ENCODE measurements at places on chromosomes 5 and 9.
A peak's percentile ranks its signal among the peaks of the same experiment; 100 is the strongest.

- peak; percentile 94 for DNase-seq
These were observed 196.8 kb downstream of the AUH start for GRCh38 chr9:91164724-91165520.

DNA sequence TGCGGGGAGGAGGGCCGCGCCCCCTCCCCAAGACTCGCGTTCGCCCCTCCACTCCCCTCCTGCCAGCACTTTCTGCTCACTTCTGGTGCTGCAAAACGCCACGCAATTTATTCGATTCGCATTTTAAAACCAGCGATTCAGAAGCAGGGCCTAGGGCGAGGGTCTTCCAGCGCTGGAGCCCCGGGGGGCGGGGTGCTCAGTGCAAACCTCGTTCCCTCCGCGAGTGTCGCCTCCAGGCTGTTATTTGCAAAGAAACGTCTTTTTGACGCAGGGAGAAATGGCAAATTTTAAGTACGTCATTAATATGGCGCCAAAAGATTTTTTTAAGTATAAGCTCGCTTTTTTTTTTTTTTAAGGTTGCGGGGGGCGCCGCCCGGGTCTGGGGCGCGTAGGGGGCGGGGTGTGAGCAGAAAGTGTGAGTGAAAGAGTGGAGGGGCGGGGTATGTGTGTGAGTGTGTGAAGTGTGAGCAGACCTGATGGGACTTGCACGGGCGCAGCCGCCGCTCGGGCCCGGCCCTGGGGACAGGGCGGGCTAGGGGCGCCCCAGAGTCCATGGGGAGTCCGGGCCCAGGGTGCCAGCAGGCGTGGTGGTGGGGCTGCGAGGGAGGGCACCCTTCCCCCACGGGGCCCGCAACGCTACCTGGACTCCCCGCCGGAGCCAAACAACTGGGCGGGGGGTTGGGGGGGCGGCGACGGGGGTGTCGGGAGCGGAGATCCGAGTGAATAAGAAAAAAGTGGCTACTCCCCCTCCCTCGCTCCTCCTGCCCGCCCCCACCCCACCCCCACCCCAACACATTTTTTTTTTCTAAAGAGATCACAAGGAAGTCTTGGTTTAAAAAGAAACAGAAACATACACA lies at the start of gene JADE2:
JADE2 (plus strand) TSS at position 845 of the 857 bp plus-strand sequence. CDS start 10,188 bp downstream, outside the sequence.
- DNase-seq = peak; percentile 73

DNA sequence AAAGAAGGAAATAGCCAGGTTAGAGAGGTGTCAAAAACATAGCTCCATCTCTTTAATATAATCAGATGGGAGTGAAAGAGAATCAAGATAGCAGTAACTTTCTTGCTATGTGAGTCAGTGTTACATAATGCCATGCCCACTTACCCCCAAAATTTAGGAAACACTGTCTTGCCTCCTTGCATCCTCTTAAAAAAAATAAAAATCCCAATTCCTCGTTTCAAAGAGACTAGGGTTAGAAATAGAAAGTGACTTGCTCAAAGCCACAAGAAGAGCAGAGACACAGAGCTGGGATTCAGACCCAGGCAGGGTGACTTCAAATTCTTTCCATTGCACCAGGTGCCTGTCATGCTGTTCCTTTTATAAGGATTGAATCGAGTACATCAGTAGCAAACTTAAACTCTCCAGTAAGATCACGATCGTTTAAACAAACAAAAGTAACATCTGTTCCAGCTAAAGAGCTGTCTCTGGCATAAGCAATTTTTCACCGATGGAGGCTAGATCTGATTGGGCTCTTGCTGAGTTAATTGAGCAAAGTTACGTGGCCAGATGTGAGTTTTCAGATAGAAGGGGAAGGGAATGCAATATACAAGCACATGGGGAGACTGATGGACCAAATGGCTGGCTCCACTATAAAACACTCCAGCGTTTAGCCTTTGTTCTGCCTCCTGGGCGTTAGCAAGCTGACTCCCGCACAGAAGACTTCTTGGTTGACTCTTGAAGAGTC lies 176.9 kb downstream of the PALM2AKAP2 start:
- peak; percentile 30 for DNase-seq

DNA sequence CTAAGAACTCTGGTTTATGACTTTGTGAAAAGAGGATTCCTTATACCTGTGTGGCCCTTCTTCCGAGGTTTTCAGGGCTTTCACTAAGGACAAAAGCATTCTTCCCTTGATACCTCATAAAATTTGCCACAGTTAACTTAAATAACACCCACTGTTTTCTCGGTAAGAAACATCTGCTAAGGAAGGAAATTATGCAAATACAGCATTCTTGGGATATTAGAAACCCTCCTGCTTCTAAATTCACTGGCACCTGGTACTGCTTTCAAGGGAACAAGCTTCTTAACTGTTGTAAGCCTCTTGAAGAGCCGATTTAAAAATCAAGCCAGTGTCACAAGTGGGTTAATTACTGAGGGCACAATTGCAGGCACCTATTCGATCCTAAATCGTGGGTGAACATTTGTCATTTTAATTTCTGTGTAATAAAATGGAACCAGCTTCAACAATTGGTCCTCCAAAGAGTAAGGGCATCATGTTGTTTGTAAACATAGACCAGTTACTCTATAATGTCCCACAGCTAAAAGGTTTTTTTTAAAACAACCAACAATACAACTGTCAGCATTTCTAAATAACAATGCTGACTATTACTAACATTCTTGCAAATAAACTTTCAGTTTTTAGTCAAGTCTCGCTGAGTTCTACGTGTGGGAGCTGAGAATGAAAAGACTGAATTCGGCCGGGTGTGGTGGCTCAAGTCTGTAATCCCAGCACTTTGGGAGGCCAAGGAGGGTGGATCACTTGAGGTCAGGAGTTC lies 26.6 kb downstream of the AK3 start:
- DNase-seq = no peak

DNA sequence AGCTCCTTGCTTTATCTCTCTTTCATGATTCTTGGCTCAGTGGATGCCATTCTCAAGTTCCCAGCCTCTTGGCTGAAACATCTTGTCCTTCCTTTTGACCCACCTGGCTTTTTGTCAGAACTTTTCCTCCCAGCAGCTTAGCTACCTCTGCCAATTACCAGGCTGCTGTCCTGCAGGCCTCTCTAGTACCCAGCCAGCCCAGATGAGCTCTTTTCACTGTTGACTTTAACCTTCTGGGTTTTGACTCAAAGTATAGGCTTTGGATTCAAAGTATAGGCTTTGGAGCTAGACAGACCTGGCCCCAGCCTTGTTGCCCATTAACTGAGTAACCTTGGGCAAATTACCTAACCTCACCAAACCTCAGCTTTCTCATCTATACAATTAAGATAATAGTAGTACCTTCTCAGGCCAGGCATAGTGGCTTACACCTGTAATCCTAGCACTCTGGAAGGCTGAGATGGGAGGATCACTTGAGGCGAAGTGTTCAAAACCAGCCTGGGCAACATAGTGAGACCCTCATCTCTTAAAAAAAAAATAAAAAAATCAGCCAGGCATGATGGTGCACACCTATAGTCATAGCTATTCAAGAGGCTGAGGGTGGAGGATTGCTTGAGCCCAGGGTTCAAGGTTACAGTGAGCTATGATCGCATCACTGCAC lies 6.6 kb upstream of the TMEFF1 start:
- no peak for DNase-seq
